ENCODE measurements at places on chromosomes 1 and 21. TPM values are rescaled to one million over a fixed set of nuclear protein-coding genes. Genes with fewer than 3 reads are reported as not detected.

Gene POU3F1
- total RNA-seq, result not detected

Gene IQCC
- 3.1 TPM for total RNA-seq

Gene KRTAP10-12
- total RNA-seq, result not detected

Gene HEATR1
- 38.3 TPM for total RNA-seq

Gene TFF3
- total RNA-seq, result not detected

Gene CD160
- not detected for total RNA-seq

Measured in cerebellum (tissue), 4 donors.